ENCODE measurements at places on chromosomes 2 and 18. TPM values are rescaled to one million over a fixed set of nuclear protein-coding genes. Genes with fewer than 3 reads are reported as not detected.

GRCh38 chr18:43800584-43800983 is 523.3 kb upstream of the SYT4 start:
- DNase-seq, result no peak

DNA sequence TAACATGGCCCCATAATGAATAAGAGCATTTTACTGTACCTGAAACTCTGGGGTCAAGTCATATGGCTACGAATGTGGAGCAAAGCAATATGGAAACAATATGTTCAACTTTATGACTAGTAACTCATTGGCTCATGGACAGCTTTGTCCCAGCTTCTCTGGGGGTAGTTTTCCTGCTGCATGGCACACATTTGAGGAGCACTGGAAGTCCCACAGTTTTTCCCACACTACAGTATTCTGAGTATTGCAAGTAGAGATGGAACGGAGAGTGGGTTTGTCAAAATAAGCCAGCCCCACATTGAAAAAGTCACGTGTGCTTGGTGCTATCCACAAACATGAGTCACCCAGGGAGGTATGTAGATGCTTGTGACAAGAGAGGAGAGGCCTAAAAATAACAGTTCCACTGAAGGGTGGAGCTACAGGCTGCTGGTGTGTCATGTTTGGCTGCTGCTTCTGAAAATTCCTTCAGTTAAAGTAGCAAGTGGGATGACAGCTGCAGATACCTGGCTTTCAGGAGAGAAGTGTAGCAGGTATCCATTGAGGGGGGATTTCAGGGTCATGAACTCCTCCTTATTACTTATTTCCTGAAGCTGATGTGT is 48.2 kb upstream of the CTAGE1 start:
- DNase-seq, result no peak

DNA sequence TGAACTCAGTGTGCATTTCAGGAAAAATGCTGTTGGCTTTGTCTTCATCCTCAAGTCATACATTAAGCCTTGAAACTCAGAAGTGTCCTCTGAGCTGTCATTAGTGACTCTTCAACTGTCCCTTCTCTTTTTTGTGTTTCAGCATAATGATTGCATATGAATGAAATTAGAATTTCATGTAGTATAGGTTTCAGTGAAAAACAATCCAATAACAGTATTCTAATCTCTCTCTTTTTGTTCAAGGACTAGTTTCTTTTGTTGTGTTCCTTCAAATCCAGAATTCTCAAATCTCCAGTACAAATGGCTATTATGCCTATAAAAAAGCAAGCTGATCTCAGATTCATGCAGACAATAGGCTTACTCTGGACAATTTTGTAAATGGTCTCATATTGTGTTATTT is 133.5 kb downstream of the QPCT start:
- no peak for DNase-seq

DNA sequence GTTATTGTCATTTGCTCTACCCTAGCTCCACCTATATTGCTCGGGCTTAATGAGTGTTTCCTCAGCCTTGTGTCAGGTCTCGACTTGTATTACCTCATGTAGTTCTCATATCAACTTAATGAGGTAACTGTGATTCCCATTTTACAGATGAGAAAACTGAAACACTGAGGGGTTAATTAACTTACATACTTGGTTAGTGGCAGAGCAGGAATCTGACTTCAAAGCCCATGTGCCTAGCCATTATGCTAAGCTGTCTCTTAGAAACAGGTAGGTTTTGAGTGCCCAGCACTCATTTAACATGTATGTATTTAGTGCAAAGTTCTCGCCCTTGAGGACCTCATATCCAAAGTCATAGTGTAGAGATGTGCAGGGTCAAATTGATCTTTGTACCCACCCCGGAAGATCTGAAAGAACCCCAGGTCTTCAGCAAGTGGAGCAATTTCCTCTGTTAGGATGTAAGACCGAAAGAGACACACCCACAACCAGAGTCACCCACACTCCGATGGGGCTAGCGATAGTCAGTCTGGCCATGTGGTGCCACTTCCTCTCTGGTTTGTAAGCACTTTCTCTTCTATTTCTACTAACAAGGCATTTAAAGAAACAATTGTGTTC is 121.0 kb upstream of the SLC39A10 start:
- DNase-seq, result peak; percentile 83

GRCh38 chr2:170455617-170456426 is 259.3 kb upstream of the SP5 start:
- DNase-seq, result no peak

DNA sequence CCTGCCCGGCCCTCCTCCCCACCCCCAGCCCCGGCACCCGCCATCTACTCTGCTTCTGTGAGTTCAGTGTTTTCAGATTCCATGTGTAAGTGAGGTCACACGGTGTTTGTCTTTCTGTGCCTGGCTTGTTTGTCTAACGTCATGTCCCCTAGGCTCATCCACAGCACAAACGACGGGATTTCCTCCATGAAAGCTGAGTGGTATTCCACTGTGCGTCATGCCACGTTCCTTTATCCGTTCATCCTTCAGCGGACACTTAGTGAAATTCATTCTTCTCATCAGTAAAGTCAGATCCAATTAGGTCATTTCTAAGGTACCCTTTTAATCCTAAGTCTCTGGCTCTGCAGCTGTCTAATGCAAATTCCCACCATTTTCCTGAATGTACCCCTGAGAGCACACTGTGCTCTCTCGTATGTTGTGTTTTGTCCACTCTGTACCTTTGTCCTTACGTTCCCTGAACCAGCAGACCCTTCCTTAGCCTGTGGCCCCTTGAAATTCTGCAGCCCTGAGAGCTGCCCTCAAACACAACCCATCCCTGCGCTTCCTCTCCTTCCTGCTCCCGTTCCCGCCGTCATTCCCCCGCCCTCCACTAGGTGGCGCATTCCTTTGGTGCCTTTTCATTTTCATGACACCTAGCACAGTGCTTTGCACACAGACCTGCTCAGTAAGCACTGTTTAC is 44.1 kb downstream of the TRAPPC12 start:
- DNase-seq, result peak; percentile 38

- no peak for DNase-seq
Measured at GRCh38 chr2:4556135-4556896, 852.9 kb downstream of the DCDC2C start.

GRCh38 chr2:217628061-217628460 is 374.7 kb downstream of the TNS1 start:
- DNase-seq, result no peak

DNA sequence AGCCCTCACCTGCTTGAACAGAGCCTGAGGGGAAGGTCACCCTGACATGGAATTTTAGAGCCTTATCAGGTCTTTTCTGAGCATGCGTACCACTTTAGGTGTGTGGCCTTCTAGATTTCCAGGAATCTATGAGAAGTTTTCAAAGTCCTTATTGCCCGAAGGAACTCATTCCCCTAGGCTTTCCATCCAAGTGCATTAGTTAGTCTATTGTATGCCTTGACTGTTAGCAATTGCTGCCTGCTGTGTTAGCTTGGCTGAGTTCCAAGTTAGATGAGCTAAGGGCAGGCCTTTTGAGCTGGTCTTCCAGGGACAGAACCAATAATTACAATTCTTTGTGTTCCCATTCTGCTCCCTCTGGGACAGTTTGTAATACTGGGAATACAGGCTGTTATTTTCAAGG is 30.8 kb upstream of the PUM2 start:
- no peak for DNase-seq

DNA sequence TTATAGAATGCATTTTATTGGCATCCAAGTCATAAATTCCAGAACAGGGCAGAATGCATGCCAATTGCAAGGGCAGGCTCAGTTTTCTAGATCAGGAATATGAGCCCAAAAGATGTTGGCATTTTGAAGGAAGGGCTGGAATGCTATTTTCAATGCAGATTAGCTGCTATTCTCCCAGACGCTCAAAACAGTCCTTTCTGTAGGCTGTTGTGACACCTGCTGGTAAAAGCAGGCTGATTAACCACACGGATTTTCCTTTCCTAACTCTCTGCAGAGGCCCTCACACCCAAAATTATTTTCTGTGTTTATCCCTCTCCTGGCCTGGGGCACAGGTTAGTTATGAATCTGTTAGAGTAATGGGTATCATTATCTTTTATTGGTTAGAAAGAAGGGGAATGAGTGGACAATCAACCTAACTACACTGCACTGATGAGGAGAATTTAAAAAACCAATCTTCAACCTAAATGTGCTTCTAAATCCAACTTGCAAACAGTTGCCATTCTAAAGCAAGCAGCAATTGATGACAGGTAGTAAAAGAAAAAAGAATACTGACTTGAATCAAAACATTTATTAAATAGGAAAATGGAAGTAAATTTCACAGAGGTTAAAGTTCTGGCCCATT is 94.0 kb downstream of the PLA2R1 start:
- DNase-seq, result no peak

MC4R gene
- not detected for total RNA-seq

- DNase-seq, result no peak
Measured at GRCh38 chr2:105294046-105294445, 35.5 kb downstream of the TGFBRAP1 start.

- no peak for DNase-seq
Measured at GRCh38 chr18:4369705-4370104, 85.4 kb downstream of the DLGAP1 start.

GRCh38 chr2:124530203-124530602 is 505.1 kb downstream of the CNTNAP5 start:
- DNase-seq, result no peak

DNA sequence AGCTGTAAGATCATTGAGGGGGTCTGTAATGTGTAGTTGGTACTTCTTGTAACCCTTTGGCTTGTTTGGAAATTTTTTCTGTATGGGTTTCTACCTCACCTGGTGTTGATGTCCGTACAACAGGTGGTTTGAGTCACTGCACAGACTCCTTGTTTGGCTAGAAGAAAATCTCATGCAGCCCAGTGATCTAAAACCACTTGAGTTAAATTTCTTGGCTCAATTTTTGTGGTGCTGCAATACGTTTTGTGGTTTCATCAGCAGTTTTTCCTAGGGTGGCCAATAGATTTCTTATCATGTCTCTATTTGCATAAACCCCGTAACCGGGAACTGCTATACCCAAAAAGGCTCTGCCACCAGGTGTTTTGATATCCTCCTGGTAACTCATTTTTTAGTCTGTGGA is 43.4 kb downstream of the CERS6 start:
- no peak for DNase-seq

TEX44 gene
- not detected for total RNA-seq

GRCh38 chr2:212451786-212452231 is 86.8 kb downstream of the ERBB4 start:
- DNase-seq, result no peak

GRCh38 chr18:72530622-72531021 is 13.5 kb downstream of the CBLN2 start:
- no peak for DNase-seq

ARHGAP28 gene
- not detected for total RNA-seq

ACTG2 gene
- not detected for total RNA-seq

DNA sequence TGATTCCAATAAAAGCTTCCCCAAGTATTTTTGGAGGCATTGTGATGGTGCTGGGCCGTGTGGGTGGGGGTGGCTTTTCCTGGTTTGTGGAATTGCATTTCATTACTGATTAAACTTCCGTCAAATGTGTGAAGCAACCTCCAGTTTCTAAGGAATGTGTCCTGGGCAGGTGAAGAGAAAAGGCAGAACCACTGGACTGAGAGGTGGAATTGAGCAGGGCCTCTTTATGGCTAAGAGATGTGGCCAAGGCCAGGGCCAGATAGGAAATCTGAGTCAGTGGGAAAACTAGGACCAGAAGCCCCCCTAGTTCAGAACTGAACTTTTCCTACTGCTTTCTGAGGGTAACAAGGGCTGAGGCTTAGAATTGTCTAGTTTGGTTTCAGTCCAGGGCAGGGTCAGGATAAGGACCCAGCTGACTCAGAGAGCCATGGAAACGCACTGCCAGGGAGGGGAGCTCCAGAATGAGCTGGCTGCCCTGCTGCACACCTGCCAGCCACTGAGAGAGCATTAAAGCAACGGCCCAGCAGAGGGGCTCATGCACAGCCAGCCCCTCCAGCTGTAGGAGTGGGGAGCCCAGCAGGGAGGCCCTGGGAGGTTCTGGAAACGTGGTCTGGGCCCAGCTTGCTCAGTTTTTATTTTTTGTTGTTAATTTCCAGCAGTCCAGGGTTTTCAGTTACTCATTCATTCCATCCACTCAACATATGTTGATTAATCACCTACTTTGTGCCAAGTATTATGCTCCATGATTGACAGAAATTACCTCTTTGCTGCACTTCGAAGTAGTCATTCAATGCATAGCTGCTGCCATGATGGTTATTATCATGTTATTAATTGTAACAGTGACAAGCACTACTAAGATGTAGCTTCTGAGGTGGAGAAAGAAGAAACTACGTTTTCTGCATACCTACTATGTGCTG is 156.1 kb downstream of the MSH2 start:
- DNase-seq, result no peak

GRCh38 chr2:42795841-42796301 is 3.5 kb upstream of the HAAO start:
- no peak for DNase-seq

GRCh38 chr2:167294776-167295140 is 406.5 kb downstream of the XIRP2 start:
- DNase-seq, result no peak

GRCh38 chr2:48383036-48383435 is 146.9 kb upstream of the STON1 start:
- DNase-seq, result no peak

GRCh38 chr2:174749793-174750192 is 14.5 kb downstream of the CHRNA1 start:
- DNase-seq, result no peak

GRCh38 chr18:75226286-75226955 is 15.8 kb downstream of the TSHZ1 start:
- no peak for DNase-seq

ANKRD44 gene
- 238 TPM for total RNA-seq

WDR54 gene
- total RNA-seq, result 46.8 TPM

NT5DC4 gene
- not detected for total RNA-seq

GRCh38 chr18:22257022-22257543 is 87.7 kb downstream of the GATA6 start:
- DNase-seq, result no peak

DNA sequence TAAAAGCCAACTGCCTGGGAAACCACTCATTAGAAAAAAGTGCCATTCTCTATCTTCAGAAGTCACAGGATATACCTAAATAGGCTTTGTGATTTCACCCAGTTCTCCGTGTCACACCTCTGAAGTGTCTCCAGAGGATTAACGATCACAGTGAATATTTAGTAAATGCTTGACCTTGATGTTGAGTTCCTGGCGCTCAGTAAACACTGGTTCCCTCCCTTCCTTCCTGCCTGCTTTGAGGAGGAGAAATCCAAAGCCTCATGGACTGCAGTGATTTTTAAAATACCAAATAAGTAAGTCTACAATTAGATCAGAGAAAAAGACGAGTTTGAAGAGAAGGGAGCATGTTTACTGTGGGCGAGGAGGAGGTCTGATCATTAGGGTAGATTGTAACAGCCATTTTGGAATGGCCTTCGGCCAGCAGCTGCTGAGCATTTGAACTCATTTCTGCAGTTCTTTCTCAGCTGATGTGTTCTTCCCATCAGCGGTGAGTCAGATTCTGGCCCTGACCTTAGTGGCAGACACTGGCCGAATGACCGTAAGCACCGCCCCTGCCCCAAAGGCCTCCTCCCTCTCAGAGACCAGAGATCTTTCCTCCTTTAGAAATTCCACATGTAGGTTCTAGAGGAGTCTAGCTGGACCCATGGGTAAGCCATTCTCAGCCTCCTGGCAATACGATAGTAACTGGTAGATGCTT is 62.1 kb upstream of the SLC16A14 start:
- DNase-seq, result no peak

Data from T-cell (primary cell).